ENCODE measurements at places on chromosomes 2 and 18.

- no peak overlapping the region for H3K27ac ChIP-seq
- no peaks in the 10 kb centered on the region for H3K4me1 ChIP-seq
- H3K36me3 ChIP-seq, result no peaks in the 10 kb centered on the region
- H3K4me3 ChIP-seq, result no peak overlapping the region
- no peak for DNase-seq
Measured at GRCh38 chr2:1004398-1004797, 53.7 kb downstream of the SNTG2 start.

- no peaks in the 10 kb centered on the region for H3K27me3 ChIP-seq
- no peaks in the 10 kb centered on the region for H3K36me3 ChIP-seq
- peak overlapping the region; percentile 94 for H3K4me3 ChIP-seq
- DNase-seq, result peak; percentile 59
Measured at GRCh38 chr2:175167076-175167791, 769 bp downstream of the ATF2 start.

DNA sequence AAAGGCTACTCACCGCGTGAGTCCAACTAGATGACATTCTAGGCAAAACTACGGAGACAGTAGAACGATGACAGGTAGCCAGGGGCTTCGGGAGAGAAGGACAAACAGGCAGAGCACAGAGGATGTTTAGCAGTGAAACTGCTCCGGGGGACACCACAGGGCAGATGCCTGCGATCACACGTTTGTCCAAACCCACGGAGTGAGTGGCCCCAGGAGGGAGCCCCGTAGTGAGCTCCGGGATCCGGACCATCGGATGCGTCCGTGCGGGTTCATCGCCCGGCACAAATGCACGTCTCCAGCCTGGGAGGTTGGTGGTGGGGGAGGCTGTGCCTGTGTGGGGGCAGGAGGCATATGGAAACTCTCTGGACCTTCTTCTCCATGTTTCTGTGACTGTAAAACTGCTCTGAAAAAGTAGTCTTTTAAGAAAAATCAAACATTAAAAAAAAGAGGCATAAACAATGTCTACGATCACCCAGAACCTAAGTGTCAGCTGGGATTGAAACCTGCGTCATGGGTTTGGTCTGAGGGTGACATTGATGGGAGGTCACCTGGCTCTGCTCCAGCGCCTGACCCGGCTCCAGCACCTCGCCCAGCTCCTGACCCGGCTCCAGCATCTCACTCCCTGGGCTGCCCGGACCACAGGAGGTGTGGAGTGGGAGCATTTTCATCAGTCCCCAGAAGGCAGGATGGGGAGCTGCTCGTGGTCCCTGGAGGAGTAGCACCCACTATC is 83.0 kb upstream of the CTDP1 start:
- H3K4me1 ChIP-seq, result peaks cover 6% of the 10 kb centered on the region
- no peaks in the 10 kb centered on the region for H3K27me3 ChIP-seq
- no peak overlapping the region for H3K27ac ChIP-seq
- H3K36me3 ChIP-seq, result no peaks in the 10 kb centered on the region
- no peak for DNase-seq

- H3K4me3 ChIP-seq, result no peak overlapping the region
- H3K36me3 ChIP-seq, result no peaks in the 10 kb centered on the region
- peaks cover 8% of the 10 kb centered on the region for H3K4me1 ChIP-seq
Measured at GRCh38 chr18:58313491-58314032, 269.5 kb downstream of the NEDD4L start.

- DNase-seq, result no peak
- no peak overlapping the region for H3K27ac ChIP-seq
- no peaks in the 10 kb centered on the region for H3K36me3 ChIP-seq
- no peak overlapping the region for H3K4me3 ChIP-seq
Measured at GRCh38 chr2:135573620-135574019, 42.3 kb downstream of the R3HDM1 start.

DNA sequence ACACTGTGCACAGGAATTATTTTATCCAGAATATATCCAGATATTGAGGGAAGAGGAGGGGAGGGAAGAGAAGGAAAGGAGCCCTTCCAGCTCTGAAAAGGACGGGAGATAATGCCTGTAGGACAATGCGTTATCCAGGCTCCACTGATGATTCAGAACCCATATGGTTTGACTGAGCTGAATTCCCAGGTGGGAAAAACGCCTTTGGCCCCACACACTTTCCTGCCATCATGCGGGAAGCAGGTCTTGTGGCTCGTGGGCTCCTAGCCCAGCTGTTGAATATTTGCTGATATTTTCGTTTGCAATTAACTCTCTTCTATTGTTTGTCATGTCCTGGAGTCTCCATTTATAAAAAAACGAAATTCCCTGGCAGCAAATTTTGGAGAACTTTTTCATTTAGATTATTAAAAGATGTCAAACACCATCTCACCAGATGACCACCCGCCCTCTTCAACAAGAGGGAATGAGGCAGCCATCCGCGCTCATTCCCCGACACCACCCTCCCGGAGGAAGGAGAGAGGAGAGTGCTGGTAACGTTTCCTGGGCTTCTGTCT is 8.9 kb downstream of the COL6A3 start:
- H3K27ac ChIP-seq, result no peak overlapping the region
- no peaks in the 10 kb centered on the region for H3K27me3 ChIP-seq
- DNase-seq, result no peak
- no peaks in the 10 kb centered on the region for H3K4me1 ChIP-seq
- no peak overlapping the region for H3K4me3 ChIP-seq
- H3K36me3 ChIP-seq, result no peaks in the 10 kb centered on the region

- peaks cover 52% of the 10 kb centered on the region for H3K27me3 ChIP-seq
- no peak overlapping the region for H3K27ac ChIP-seq
- H3K4me1 ChIP-seq, result no peaks in the 10 kb centered on the region
Measured at GRCh38 chr2:27264753-27265535, 2.1 kb upstream of the SLC30A3 start.

DNA sequence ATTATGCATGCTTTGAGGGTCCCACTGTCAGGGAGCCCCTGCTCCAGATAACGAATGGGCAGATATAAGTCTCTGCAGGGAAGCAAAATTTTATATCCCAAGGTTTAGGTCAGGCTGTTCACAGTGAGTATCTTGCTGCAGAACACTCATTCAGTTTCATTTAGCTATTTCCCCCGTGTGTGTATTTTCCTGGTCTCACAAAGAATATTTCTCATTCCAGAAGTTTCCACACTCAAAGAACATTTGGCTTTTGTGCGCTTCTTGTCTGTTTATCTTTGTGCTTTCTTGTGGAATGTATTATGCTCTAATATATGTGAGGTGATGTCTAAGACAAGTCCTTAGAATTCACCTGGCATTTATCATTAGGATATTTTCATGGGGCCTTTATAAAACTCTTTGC is 140.4 kb upstream of the MMADHC start:
- H3K27me3 ChIP-seq, result no peaks in the 10 kb centered on the region
- H3K27ac ChIP-seq, result no peak overlapping the region
- DNase-seq, result no peak
- H3K36me3 ChIP-seq, result no peaks in the 10 kb centered on the region
- no peaks in the 10 kb centered on the region for H3K4me1 ChIP-seq
- no peak overlapping the region for H3K4me3 ChIP-seq

DNA sequence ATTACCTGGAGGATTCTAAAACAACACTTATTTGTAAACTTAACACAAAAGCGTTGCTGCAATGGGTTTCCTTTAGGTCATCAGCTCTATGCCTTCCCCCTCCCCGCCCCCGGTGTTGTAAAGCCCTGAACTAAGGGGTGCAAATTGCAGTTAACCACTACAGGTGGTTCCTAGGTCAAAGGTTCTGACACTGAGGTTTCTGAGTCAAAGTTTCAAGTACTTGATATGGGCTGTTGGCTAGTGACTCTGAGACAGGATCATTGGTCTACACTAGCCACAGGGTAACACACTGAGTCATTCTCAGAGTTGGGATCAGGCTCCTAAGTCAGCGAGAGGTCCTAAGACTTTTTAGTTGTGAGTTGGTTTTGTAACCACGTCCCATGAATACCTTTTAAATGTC is 15.4 kb downstream of the IL1B start:
- no peak overlapping the region for H3K4me3 ChIP-seq
- DNase-seq, result no peak
- H3K27ac ChIP-seq, result no peak overlapping the region
- H3K27me3 ChIP-seq, result no peaks in the 10 kb centered on the region
- no peaks in the 10 kb centered on the region for H3K4me1 ChIP-seq

DNA sequence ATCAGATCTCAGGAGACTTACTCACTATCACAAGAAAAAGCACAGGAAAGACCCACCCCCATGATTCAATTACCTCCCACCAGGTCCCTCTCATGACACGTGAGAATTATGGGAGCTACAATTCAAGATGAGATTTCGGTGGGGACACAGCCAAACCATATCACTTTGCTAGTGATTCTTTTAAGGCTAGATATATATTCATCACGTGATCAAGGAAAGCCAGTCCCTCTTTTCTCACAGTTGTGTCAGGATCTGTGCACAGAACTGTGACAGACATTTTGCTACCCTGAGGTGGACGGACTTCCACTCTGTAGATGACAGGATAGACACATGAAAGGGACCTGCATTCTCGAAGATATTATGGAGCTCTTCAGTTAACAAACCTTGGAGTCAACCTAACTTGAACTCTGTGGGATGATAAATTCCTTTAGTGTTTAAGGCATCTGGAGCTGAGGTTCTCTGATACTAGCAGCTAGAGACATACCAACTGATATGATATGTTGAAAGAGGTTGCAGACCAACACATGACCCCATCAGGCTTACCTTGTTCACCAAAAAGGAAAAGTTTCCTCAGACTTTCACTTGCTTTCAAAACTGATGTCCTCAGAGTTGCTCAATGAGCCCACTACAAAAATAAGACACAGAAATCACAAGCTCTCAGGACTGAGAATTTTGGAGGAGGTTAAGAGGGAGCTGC is 66.3 kb upstream of the SCG2 start:
- H3K4me1 ChIP-seq, result no peaks in the 10 kb centered on the region
- H3K36me3 ChIP-seq, result no peaks in the 10 kb centered on the region
- no peaks in the 10 kb centered on the region for H3K27me3 ChIP-seq
- no peak overlapping the region for H3K4me3 ChIP-seq
- DNase-seq, result no peak

DNA sequence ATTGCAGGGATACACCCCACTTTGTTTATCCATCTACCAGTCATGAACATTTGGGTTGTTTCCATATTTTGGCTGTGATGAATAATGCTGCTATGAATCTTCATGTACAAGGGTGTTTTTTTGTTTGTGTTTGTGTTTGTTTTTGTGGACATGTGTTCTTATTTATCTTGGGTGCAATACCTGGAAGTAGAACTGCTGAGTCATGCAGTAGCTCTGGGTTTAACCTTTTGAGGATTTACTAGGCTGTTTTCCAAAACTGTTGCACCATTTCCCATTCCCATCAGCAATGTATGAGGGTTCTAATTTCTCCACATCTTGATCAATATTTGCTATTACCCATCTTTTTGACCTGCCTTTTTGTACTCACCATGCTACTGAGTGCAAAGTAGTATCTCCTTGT is 140.0 kb upstream of the CYP1B1 start:
- H3K27ac ChIP-seq, result no peak overlapping the region
- no peak overlapping the region for H3K4me3 ChIP-seq
- H3K27me3 ChIP-seq, result no peaks in the 10 kb centered on the region
- DNase-seq, result no peak

GRCh38 chr2:218722419-218722818 is 11.8 kb downstream of the TTLL4 start:
- H3K27ac ChIP-seq, result no peak overlapping the region
- no peaks in the 10 kb centered on the region for H3K27me3 ChIP-seq
- H3K36me3 ChIP-seq, result no peaks in the 10 kb centered on the region
- H3K4me1 ChIP-seq, result peaks cover 14% of the 10 kb centered on the region
- no peak for DNase-seq
- H3K4me3 ChIP-seq, result no peak overlapping the region

DNA sequence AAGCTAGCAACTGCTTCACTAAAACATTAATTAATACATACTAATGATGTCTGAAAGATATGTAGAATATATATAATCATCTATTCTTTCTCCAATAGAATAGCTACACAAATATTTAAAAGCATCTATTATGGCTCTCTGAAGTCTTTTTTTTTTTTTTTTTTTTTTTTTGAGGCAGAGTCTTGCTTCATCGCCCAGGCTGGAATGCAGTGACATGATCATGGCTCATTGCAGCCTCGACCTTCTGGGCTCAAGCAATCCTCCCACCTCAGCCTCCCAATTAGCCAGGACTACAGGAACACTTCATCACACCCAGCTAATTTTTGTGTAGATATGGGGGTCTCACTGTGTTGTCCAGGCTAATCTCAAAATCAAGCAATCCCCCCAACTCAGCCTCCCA is 120.4 kb upstream of the KYNU start:
- no peaks in the 10 kb centered on the region for H3K27me3 ChIP-seq
- H3K36me3 ChIP-seq, result no peaks in the 10 kb centered on the region
- no peak overlapping the region for H3K27ac ChIP-seq
- H3K4me3 ChIP-seq, result no peak overlapping the region
- DNase-seq, result no peak

DNA sequence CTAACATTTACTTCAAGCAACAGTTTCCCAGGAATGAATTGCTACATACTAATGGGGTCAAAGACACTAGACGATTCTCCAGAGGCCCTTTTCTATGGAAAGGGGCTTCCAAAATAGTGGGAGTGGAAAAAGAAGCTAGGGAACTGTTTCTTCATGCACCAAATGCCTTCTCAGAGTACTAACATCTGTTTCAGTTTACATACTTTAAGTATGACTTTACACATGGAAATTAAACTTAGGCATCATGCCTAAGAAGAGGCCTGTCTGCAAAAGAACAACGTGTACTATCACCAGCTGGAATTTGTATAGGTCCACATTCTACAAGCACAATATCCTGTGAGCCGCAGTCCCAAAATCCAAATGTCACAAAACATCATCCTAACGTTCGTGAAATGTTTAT is 29.4 kb upstream of the WDR75 start:
- no peaks in the 10 kb centered on the region for H3K36me3 ChIP-seq
- no peak for DNase-seq
- no peaks in the 10 kb centered on the region for H3K27me3 ChIP-seq
- H3K4me3 ChIP-seq, result no peak overlapping the region
- no peak overlapping the region for H3K27ac ChIP-seq

- H3K27me3 ChIP-seq, result no peaks in the 10 kb centered on the region
- H3K4me3 ChIP-seq, result no peak overlapping the region
- H3K36me3 ChIP-seq, result no peaks in the 10 kb centered on the region
- H3K4me1 ChIP-seq, result no peaks in the 10 kb centered on the region
- DNase-seq, result no peak
Measured at GRCh38 chr18:62464266-62464665, 58.6 kb upstream of the ZCCHC2 start.

Measured in mesendoderm (in vitro differentiated cells).